KBM-7 (cell line): ENCODE measurements at places on chromosomes 13 and 19.
A peak's percentile ranks its signal among the peaks of the same experiment; 100 is the strongest.

DNA sequence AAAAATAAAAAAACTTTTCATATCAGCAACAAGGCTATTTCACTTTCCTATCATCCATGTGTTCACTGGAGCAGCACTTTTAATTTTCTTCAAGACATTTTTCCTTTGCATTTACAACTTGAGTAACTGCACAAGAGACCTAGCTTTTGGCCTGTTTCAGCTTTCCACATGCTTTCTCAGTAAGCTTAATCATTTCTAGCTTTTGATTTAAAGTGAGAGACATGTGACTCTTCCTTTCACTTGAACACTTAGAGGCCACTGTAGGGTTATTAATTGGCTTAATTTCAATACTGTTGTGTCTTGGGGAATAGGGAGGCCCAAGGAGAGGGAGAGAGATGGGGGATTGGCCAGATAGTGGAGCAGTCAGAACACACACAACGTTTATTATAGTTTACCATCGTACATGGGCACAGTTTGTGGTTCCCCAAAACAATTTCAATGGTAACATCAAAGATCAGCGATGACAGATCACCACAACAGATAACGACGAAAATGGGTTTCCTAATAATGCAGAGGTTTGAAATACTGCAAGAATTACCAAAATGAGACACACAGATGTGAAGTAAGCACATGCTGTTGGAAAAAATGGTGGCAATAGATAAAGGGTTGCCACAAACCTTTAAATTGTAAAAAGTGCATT, 117.6 kb downstream of the GGACT start:
- DNase-seq: no peak

DNA sequence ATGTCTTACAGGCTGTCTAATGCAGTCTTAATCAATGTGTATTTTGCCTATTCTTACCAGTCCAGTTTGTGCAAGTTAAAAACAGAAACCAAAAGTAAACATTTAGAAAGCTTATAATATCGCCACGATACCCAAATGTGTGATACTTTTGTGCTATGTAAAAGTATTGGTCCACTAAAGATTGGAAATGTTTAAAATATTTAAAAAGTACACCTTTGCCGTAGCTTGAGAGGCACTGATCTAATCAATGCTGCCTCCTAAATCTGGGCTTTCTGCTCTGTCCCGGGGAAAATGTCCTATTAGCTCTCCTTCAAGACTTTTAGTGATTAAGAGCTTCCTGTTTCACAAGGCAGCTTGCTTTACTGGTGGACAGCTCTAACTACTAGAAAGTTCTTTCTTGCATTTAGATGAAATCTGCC, 64.7 kb downstream of the DNAJC15 start:
- no peak for DNase-seq

- no peak for DNase-seq
Measured at GRCh38 chr19:56720281-56720680, 48.7 kb upstream of the ZNF835 start.

DNA sequence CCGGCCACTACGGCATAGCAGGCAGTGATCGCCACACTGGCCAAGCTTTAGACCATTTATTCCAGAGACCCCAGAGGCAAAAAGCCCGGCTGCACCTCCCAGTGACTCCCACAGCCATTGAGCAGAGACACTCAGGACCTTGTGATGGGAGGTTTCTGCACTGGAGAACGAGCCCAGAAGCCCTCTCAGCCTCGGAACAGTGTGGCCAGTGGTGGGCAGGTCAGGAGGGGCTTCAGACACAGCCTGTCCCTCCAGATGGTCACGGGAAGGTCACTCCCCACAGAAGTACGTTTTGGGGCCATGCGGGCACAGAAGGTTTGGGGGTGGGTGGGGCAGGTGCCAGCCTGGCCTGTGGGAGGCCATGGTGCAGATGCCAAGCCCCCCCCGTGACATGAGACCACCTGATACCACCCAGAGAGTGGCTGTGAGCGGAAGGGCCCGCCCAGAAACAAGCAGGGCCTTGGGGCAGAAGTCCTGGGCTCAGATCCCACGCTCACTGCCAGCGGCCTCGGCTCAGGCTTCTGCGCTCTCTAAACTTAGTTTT, 599 bp upstream of the F10 start:
- DNase-seq: no peak

- DNase-seq: no peak
Measured at GRCh38 chr13:41018602-41018948, 541 bp downstream of the ELF1 start.

GRCh38 chr19:30857388-30857787, 485.2 kb downstream of the ZNF536 start:
- no peak for DNase-seq

DNA sequence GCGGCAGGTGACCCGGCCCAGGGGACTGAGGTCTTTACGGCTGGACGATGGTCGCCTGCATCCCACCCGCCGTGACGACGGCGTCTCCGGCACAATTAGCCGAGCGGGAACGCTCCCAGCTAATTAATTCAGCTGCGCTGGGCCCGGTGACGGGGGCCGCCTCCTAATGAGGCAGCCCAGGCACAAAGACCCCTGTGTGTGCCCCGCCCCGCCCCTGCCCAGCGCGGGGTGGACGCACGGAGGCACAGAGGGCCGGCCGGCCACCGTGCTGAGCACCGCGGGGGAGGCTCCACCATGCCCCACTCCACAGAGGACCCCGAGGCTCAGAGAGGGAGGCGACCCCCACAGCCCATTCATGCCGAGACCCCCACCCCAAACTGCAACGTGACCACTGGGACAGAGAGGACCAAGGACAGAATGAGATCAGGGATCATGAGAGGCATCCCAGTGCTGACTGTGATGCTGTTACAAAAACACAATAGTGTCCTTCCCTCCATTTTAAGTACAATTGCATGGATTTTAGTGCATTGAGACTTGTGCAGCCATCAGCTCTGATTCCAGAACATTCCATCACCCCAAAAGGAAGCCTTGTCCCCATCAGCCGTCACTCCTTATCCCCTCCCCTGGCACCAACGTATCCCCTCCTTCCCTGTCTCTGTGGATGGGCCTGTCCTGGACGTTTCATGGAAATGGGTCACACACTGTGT, 17.0 kb downstream of the EFNA2 start:
- no peak for DNase-seq

- DNase-seq: peak; percentile 90
Measured at GRCh38 chr19:38263689-38264485, 486 bp upstream of the SPINT2 start.

DNA sequence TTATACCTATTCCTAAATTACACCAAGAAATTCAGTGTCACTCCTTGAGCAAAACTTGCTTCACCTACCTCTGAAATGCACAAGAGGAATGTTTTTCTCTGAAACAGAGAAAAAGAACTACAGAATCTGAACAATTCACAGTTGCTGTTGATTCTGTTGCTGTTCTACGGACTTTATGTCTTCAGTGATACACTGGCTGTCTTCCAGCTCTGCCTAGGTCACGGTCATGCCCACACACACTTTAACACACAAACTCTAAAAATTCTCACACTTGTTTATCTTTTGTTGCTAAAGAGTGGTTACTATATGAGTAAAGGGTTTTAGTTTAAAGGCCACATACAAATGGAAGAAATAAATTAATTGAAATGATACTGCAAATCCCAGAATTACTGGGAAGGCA, 124.4 kb upstream of the SPRY2 start:
- DNase-seq: no peak

- no peak for DNase-seq
Measured at GRCh38 chr19:18220632-18221275, 5.5 kb downstream of the PDE4C start.

- no peak for DNase-seq
Measured at GRCh38 chr19:12260861-12261260, 33.8 kb downstream of the ZNF44 start.

- DNase-seq: peak; percentile 69
Measured at GRCh38 chr19:17235300-17235970, 9.4 kb downstream of the OCEL1 start.

DNA sequence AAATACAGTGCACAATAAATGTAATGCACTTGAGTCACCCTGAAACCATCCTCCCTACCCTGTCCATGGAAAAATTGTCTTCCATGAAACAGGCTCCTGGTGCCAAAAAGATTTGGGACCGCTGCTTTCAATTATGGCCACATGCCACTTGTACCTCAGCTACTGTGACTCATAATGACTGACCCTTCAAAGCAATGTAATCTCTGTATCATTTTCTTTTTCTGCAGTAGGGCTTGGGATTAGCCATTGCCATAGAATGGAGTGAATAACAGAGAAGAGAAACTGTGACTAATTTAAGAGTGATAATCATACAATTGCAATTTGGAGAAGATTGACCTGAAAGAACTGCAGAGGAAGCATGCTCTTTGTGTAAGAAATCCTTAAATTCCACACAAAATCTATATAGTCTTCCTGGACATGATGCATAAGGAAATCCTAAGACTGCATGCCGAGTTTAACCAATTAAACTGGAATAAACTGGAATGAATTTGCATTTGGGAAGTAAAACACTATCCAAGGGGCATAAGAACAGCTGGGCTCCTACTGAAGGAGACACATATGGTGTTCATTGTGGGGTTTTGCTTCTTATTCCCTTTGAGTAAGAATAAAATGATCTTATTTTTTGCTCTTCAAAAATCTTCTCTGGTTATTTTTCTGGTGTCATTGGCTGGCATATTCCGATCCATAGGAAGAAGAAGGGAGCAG, 59.5 kb upstream of the SLC7A1 start:
- DNase-seq: no peak

DNA sequence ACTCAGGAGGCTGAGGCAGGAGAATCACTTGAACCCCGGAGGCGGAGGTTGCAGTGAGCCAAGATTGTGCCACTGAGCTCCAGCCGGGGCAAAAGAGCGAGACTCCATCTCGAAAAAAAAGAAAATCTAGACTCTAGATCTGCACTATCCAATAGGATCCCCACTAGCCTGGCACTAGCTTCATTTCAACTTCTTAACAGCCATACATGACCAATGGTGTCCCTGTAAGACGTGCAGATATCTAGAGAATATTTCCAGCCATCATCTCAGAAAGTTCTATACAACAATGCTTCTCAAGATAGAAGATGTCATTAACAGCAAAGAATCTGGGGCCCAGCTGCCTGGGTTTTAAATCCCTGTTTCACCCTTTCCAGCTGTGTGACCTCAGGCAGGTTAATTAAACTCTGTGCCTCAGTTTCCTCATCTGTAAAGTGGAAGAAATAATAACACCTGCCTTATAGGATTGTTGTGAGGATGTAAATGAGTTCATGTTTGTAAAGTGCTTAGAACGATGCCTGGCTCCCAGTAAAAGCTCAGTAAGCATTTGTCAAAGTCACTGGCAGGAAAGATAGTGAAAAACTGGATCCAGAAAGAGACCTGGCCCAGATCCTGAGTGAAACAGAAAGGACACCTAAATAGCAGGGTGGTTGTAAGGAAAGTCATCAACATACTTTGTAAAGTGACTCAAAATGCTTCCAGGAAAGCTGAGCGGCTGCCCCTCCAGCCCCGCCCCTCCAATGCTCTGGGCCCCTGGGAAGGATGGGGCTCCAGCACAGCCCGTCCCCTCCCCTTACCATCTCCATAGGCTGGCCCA, 13.5 kb downstream of the WIZ start:
- no peak for DNase-seq

- no peak for DNase-seq
Measured at GRCh38 chr19:19652482-19653295, 9.2 kb upstream of the GMIP start.

DNA sequence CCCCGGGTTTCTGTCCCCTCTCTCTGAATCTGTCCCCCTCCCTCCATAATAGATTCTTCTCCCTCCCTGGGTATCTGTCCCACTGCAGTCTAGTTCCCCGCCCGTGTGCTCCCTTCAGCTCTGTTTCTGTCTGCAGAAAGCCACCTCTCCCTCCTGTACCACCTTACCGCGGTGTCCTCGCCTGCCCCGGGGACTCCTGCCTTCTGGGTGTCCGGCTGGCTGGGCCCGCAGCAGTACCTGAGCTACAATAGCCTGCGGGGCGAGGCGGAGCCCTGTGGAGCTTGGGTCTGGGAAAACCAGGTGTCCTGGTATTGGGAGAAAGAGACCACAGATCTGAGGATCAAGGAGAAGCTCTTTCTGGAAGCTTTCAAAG, 1.3 kb downstream of the FCGRT start:
- DNase-seq: no peak

DNA sequence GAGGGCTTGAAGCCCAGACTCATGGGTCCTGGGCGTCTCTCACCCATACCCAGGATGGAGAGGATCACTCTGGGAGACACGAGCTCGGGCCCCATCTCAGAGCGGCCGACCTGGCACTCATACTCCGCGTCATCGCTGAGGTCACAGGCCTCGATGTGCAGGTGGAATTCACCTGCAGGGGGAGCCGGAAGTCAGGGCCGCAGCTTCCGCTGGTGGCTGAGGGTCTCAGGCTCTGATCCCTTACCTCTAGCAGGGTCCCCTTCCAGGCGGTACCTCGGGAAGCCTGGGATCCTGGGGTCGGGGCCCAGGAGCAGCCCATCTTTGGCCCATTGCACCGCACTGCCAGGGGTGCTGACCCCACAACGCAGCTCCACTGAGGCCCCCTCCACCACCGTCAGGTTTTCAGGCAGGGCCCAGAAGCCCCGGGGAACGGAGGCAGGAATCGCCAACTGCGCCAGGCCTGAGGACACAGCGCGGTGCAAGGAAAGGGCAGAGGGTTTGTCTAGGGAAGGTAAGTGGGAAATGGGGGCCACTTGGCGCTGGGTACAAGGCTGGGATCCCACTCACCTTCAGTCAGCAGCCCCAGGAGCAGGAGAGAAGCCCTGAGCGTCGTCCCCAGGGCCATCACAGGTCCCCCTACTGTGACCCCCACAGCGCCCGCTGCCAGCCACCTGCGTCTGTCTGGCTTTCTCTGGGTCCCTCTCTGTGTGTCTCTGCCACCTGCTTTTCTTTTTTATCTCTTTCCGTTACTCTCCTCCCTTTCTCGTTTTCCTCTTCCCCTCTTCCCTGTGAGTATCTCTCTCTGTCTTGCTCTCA, 883 bp downstream of the NPHS1 start:
- DNase-seq: no peak

DNA sequence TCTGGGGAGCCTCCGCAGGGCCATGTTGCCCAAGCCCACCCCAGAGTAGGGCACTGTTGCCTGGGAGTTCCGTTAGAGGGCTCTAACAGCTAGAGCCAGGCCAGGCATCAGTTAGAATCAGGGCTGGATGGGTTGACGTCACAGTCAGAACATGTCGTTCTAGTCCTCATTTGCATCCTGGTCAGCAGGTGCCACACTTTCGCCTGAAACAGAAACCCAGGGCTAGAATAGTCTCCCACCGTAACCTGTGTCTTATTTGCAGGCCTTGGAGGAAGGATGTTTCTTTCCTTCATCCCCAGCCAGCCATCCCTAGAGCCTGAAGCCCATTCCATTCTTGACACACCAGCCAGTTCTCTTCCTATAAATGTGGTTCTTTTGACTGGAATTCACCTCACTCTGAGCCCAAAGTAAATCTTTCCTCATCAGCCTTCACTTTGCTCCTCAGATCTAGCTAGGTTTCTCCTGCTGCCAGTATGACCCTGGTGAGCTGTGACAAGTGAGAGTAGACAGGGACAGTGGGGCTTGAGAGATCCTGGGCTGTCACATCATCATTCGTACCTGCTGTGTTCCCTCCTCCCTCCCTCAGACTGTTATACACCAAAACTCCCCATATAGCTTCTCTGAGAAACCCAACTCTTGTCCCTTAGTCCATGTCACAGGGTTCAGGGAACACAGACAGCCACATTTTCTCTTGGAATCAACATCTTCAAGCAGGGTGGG, 12.2 kb upstream of the CCDC97 start:
- DNase-seq: no peak

- no peak for DNase-seq
Measured at GRCh38 chr13:28267497-28267896, 129.2 kb downstream of the PAN3 start.
